Left colon (tissue), 2 donors: ENCODE measurements at places on chromosomes 6 and 20. TPM values are rescaled to one million over a fixed set of nuclear protein-coding genes. Genes with fewer than 3 reads are reported as not detected.

COL12A1 gene
- total RNA-seq: 5.5 TPM

RCAN2 gene
- 9.8 TPM for total RNA-seq

MYO6 gene
- 78.3 TPM for total RNA-seq

TFAP2D gene
- total RNA-seq: not detected

SNPH gene
- 2.4 TPM for total RNA-seq

FAM162B gene
- 0.75 TPM for total RNA-seq

STMND1 gene
- total RNA-seq: 1.4 TPM

MACROD2 gene
- total RNA-seq: 5.2 TPM

TINAG gene
- total RNA-seq: 48.0 TPM
